DND-41 (cell line): ENCODE measurements at places on chromosomes 3 and 15.

GRCh38 chr15:91793771-91794170 lies 59.7 kb upstream of the SLCO3A1 start:
- H3K27ac ChIP-seq = no peak overlapping the region
- no peaks in the 10 kb centered on the region for H3K36me3 ChIP-seq
- H3K4me1 ChIP-seq = no peaks in the 10 kb centered on the region
- no peak overlapping the region for H3K4me3 ChIP-seq
- no peak for DNase-seq

- no peaks in the 10 kb centered on the region for H3K36me3 ChIP-seq
- H3K27ac ChIP-seq = no peak overlapping the region
- DNase-seq = no peak
- H3K27me3 ChIP-seq = peaks cover 4% of the 10 kb centered on the region
- H3K4me3 ChIP-seq = no peak overlapping the region
Observed at GRCh38 chr3:112096176-112096575, 10.0 kb downstream of the C3orf52 start.

DNA sequence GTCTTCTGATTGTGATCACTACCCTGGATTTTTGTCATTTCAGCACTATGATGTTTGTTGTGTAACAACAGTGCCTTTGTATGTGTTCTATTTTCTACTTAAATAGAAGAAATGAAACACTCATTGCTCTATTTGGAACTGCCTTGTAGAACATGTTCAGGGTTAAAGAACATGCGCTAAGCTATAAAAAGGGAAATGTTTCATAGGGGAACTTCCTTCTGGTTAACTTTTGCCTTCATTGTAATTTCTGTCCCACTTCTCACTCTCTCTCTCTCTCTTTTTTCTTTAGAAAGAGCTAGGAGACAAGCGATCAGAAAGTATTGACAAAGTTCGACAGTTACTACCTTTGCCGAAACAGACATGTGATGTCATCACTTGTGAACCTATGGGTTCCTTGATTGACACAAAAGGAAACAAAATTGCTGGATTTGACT lies at the start of gene P2RY12:
P2RY12 (minus strand) TSS at position 13 of the 434 bp plus-strand sequence. CDS start 45,908 bp downstream, outside the sequence.
- no peaks in the 10 kb centered on the region for H3K36me3 ChIP-seq
- no peak within 1 kb of the TSS for H3K27ac ChIP-seq
- H3K4me1 ChIP-seq = peaks cover 5% of the 10 kb centered on the region; the same call in 1 of the 2 replicates

DNA sequence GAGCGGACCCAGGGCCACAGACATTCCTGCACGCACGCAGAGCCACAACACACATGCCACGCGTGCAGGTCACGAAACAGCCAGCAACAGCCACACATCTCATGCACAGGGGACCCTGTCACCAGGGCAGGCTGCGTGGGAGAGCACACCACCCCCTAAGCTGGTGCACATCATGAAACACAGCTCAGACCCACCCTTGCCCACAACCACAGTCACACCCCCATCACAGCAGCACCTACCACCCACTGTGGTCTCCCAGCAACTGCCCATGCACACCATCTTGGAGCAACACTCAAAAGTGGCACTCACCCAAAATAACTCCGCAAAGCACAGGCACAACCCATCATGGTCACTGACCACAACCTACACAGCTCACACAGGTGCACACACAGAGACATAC lies 75.7 kb downstream of the OCA2 start:
- no peaks in the 10 kb centered on the region for H3K27me3 ChIP-seq
- no peaks in the 10 kb centered on the region for H3K36me3 ChIP-seq
- H3K4me3 ChIP-seq = no peak overlapping the region
- DNase-seq = no peak
- H3K4me1 ChIP-seq = no peaks in the 10 kb centered on the region

DNA sequence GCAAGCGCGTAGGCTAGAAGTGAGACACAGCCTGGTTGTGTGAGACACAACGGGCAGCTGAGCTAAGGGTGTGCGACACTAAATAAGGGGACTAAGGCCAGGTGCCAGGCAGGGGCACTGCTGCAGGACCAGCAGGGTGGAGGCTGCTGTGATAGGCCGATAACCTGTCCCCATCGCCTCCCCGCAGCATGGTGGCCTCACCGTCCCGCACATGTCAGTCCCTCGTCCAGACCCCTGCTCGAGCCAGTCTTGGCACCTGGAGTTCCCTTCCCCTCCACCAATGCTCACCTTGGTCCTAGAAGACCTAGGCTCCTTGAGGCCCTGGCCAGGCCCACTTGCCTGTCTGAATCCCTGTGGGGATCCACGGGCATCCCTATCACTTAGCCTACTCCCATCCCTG lies 96.1 kb downstream of the HMG20A start:
- no peaks in the 10 kb centered on the region for H3K27me3 ChIP-seq
- no peaks in the 10 kb centered on the region for H3K4me1 ChIP-seq
- H3K4me3 ChIP-seq = no peak overlapping the region
- no peaks in the 10 kb centered on the region for H3K36me3 ChIP-seq
- H3K27ac ChIP-seq = no peak overlapping the region
- no peak for DNase-seq

- no peak overlapping the region for H3K27ac ChIP-seq
- no peaks in the 10 kb centered on the region for H3K27me3 ChIP-seq
- peaks cover 24% of the 10 kb centered on the region for H3K36me3 ChIP-seq
- DNase-seq = no peak
- H3K4me1 ChIP-seq = no peaks in the 10 kb centered on the region
Observed at GRCh38 chr15:101267320-101268104, 9.8 kb downstream of the SELENOS start.

- no peaks in the 10 kb centered on the region for H3K27me3 ChIP-seq
- no peak overlapping the region for H3K27ac ChIP-seq
- H3K36me3 ChIP-seq = no peaks in the 10 kb centered on the region
- no peak for DNase-seq
Observed at GRCh38 chr15:36643551-36643950, 64.1 kb downstream of the CDIN1 start.

DNA sequence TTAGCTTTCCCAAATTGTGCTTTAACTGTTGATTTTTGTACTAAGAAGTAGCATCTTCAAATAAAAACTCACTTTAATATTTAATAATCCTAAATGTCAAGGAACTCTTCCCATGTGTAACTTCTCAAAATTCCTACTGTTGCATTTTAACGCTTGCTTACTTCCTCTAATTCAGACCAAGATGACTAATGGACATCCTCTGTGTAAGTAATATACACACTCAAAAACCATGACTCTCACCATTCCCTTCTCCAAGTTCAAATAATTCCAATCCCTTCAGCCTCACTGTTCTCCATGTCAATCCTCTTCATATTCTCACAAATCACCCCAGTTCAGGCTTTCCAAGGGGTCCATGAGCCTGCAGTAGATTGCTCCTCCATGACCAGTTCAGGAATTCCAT lies 13.0 kb downstream of the MRPL46 start:
- no peak for DNase-seq
- no peaks in the 10 kb centered on the region for H3K27me3 ChIP-seq
- no peak overlapping the region for H3K4me3 ChIP-seq
- H3K27ac ChIP-seq = no peak overlapping the region
- H3K36me3 ChIP-seq = peaks cover 10% of the 10 kb centered on the region
- peaks cover 5% of the 10 kb centered on the region for H3K4me1 ChIP-seq

DNA sequence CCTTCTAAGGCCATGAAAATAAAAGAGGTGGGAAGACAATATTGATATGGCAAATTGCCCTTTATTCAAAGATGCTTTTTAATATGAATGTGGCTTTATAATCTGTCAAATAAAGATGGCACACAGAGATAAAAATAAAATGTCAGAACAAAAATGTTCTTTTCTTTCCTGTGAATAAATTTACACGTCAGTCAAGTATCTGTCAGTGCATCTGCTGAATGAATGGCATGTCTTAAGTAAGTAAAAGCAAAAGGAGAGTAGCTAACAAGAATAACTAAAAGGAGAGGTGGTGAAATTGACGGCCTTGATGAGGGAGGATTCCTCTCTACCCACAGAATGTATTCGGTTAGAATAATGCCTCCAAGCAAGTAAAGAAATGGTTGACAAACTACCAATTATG lies 1021.7 kb upstream of the GBE1 start:
- DNase-seq = no peak
- H3K36me3 ChIP-seq = no peaks in the 10 kb centered on the region
- H3K27me3 ChIP-seq = no peaks in the 10 kb centered on the region

DNA sequence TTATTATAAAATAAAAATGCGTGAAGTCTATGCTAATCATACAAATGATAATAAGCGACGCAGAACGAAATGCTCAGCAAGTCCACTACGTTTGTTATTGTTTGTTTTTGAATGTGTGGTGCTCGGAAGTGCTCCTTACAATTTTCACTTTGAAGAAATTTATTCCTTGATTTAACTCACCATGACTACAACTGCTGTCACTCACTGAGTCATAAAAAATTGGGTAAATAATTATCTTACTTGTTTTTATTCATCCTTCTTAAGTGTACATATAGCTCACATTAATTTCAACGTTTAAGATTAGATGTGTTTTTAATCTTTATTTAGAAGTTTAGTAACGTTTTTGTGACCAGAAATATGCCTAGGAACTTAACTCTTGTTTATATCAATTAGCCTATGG lies 66.7 kb upstream of the NANOGP8 start:
- DNase-seq = no peak
- no peak overlapping the region for H3K27ac ChIP-seq
- no peaks in the 10 kb centered on the region for H3K27me3 ChIP-seq
- H3K36me3 ChIP-seq = no peaks in the 10 kb centered on the region
- no peak overlapping the region for H3K4me3 ChIP-seq

- no peak for DNase-seq
- H3K4me3 ChIP-seq = no peak overlapping the region
- no peaks in the 10 kb centered on the region for H3K27me3 ChIP-seq
- H3K36me3 ChIP-seq = peaks cover 66% of the 10 kb centered on the region
- H3K4me1 ChIP-seq = no peaks in the 10 kb centered on the region
Observed at GRCh38 chr15:25345943-25346342, 92.9 kb downstream of the UBE3A start.

DNA sequence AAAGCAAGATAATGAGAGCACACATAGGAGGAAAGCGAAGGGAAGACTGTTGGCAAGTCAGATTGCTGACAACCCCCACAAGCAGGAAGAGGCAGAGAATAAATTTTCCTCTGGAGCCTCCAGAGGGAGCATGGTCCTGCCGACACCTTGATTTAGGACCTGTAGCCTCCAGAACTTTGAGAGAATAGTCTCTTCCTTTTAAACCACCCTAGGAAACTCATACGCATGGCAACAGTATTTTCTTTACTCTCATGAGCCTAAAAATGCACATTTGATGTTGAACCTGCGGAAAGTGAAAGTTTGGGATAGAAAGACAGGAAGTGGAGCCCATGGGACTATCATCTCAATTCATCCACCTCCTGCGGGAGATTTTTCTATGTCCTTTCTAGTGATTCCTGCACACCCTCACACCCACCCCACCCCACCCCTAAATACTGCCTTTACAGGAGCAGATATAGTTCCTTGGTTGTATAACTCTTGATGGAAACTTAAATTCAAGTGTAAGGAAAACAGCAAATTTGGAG lies 116.7 kb upstream of the LPP start:
- peaks cover 32% of the 10 kb centered on the region for H3K4me1 ChIP-seq
- DNase-seq = no peak
- H3K27me3 ChIP-seq = no peaks in the 10 kb centered on the region

- H3K27ac ChIP-seq = peak overlapping the region; percentile 55
- no peak for DNase-seq
- no peaks in the 10 kb centered on the region for H3K27me3 ChIP-seq
- H3K36me3 ChIP-seq = no peaks in the 10 kb centered on the region
Observed at GRCh38 chr15:95839367-95839782, 491.1 kb upstream of the NR2F2 start.

DNA sequence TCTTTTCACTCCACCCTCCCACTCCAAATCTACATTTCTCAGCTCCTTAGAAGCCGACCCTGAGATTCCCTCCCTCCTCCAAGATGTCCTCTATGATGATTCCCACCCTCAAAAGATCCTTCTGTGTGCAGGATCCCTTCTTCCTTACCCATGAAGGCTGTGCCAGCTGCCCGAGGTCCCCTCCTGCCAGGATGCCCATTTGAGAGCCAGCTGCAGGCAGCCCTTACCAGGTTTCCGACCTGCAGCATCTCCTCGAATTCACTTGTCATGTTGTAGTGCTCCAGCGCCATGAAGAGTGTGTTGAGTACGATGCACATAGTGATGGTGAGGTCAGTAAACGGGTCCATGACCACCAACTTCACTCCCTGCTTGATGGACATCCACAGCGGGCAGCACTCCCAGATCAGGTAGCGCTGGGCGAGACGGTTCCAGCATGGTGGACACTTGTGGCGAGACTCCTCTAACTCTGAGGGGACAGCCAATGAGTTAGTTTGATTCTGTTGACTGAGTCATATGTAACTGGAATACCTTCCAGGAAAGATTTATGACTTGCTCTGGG lies 51.9 kb downstream of the SCN5A start:
- peaks cover under 1% of the 10 kb centered on the region for H3K27me3 ChIP-seq
- no peaks in the 10 kb centered on the region for H3K36me3 ChIP-seq
- no peak overlapping the region for H3K27ac ChIP-seq

GRCh38 chr15:73295630-73296286 lies 73.0 kb downstream of the HCN4 start:
- H3K36me3 ChIP-seq = no peaks in the 10 kb centered on the region
- H3K4me1 ChIP-seq = no peaks in the 10 kb centered on the region
- H3K27me3 ChIP-seq = no peaks in the 10 kb centered on the region
- no peak for DNase-seq
- H3K27ac ChIP-seq = no peak overlapping the region

GRCh38 chr15:32908872-32909271 lies 191.1 kb downstream of the GREM1 start:
- no peak overlapping the region for H3K4me3 ChIP-seq
- H3K4me1 ChIP-seq = no peaks in the 10 kb centered on the region
- no peaks in the 10 kb centered on the region for H3K36me3 ChIP-seq
- H3K27me3 ChIP-seq = no peaks in the 10 kb centered on the region

DNA sequence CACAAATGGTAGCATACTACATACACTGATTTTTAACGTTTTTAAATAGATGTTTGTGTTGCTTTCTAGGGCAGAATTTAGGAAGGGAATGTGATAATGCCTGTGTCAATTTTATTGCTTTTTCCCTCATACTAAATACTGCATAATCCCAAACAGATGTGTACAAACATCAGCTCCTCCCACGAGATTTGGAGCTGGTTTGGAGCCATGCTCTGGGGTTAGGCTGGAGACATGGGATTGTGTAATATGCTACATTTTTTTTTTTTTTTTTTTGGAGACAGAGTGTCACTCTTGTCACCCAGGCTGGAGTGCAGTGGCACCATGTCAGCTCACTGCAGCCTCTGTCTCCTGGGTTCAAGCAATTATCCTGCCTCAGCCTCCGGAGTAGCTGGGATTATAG lies 80.1 kb downstream of the EBLN2 start:
- H3K4me1 ChIP-seq = no peaks in the 10 kb centered on the region
- no peaks in the 10 kb centered on the region for H3K36me3 ChIP-seq
